ENCODE measurements at places on chromosomes 3 and 15.
A peak's percentile ranks its signal among the peaks of the same experiment; 100 is the strongest.

GRCh38 chr3:149258298-149258697, 36.7 kb upstream of the CP start:
- DNase-seq, result no peak

DNA sequence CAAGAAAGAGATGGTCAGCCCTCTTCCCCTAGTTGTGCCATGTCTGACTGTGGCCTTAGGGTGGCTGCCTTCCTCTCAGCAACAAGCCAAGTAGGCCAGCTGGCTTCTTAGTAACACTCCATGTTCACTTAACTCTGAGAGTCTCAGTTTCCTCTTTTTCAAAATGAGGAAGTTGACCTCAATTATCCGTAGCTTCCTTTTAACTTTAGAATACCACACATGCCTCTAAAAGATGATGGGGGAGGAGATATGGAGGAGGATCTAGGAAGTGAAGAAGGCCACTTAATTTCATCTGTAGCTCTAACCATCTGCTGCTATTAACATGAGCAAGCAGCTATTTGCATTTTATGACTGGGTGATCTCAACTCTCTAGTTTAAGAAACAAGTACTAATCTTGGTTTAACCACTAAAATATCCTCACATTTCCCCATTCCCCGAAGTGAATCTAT, 32.9 kb downstream of the CD200R1L start:
- peak; percentile 78 for DNase-seq

DNA sequence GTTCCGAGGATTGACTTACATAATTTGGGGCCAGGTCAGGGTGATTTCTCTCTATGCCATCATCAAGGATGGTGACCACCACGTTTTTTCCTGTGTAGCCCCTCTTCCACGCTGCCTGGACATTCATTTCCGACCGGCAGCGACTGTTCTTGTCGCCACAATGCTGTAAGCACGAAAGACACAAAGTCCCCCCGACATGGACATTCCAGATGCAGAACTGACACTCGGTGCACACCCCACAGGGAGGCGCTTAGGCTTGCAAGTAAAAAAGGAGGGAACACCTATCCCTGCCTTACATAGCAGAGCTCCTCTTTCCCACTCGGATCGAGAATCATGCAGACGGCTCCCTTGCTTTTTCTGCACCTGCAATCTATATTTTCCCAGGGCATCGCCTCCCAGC, 58.2 kb downstream of the PCSK6 start:
- no peak for DNase-seq

DNA sequence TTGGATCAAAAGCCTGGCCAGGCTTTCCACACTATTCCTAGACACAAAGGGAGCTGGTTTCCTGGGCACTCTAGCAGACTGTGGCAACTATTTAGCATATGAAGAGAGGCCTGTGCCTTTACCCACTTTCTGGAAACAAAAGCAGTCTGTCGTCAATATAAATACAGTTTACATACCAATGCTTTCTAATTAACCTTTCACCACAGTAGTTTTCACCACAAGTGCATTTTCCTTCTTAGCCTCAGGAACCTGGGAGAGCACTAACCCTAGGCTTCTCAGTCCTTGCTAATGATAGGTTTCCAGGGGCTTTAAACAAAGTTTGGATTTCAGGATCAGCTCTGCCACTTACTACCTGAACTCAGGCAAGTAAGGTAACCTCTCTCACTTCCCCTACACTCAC, 499.1 kb downstream of the MAGI1 start:
- no peak for DNase-seq

DNA sequence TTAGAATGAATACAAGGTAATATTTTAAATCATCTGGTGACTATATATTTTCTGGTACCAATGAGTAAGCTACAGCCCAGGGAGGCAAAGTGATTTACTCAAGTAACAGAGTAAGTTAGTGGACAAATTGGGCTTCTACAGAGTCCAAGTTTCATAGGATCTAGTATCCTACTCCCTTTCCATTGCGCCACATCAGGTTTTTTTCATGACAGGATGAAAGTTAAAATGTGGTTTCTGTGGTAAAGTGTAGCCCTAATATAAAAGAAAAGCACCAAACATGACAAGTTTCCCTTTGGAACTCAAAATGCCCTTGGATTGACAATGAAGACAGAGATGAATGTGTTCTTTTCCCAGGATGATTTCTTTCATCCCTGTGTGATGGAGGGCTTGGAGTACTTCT, 350.8 kb upstream of the ZNF385D start:
- DNase-seq, result peak; percentile 58

GRCh38 chr15:57586661-57587424, 4.9 kb upstream of the MYZAP start:
- DNase-seq, result no peak

DNA sequence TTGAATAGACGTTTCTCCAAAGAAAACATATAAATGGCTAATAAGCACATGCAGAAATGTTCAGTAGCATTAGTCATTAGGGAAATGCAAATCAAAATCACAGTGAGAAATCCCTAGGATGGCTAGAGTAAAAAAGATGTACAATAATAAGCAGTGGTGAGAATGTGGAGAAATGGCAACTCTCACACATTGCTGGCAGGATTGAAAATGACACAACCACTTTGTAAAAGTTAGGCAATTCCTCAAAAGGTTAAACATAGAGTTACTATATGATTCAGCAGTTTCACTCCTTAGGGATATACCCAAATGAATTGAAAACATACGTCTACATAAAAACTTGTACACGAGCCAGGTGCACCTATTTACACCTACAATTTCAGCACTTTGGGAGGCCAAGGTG, 108.7 kb downstream of the ITPR1 start:
- no peak for DNase-seq

- DNase-seq, result no peak
Measured at GRCh38 chr15:69561071-69561784, 108.6 kb downstream of the RPLP1 start.

DNA sequence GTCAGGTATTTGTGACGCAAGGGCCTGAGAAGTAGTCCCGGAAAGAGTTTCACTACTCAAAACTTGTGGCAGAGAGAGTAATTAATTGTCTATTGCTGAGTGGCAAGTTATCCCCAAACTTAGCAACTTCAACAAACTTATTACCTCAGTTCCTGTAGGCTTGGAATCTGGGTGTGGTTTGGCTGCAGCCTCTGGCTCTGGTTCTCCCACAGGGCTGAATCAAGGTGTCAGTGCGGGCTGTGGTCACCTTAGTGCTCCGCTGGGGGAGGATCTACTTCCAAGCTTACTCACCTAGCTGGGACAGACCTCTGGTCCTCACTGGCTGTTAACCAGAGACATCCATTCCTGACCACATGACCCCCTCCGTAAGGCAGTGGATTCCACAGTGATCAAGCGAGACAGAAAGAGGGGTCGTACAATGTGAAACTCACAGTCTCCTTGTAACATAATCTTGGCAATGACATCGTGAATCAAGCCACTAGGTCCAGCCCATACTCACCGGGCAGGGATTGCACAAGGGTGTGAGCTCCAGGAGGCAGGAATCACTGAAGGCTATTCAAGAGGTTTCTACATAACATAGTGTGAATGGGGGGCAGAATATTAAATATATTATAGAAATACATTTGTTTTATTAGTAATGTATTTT, 138.3 kb downstream of the RYR3 start:
- no peak for DNase-seq

GRCh38 chr3:168250415-168250861, 154.7 kb upstream of the GOLIM4 start:
- DNase-seq, result no peak

GRCh38 chr3:46987743-46988401, 8.4 kb downstream of the NBEAL2 start:
- DNase-seq, result peak; percentile 26

GRCh38 chr3:192434186-192434585, 293.2 kb downstream of the FGF12 start:
- DNase-seq, result no peak

DNA sequence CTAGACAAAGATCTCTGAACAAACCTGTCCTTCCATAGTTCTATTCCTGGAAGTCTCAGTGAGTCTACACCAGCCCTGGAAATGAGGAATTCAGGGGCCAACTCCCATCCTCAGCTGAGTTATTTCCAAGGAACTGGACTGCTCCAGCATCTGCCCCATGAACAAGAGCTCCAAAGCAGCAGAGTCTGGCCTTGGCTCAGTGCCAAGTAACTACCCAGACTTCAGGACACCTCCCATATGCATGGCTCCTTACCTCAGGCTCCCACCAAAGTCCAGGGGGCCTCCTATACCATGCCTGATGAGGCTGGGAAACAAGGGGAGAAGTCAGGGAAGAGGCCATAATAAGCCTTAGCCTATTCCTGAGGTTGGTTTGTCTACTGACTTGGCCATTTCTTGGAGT, 45.0 kb downstream of the FAIM start:
- DNase-seq, result no peak

DNA sequence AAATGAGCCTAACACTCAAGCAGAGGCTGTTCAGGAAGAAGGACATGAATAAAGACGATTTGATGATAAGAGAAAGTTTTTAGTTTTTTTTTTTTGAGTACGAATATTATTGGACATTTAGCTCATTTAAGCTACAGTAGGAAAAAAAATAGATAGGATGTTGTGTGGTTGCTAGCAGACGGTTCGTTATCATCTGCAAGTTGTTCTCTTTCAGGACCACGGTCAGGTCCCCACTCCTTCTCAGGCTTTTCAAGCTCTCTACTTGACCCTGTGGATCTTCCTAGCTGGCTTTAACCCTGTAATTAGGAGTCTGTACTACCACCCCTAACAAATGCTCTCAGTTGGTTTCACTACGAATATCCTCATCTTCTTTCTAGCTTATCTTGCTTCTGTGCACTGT, 1.1 kb downstream of the KCNH8 start:
- DNase-seq, result peak; percentile 11

GRCh38 chr3:14391033-14391432, 11.4 kb upstream of the SLC6A6 start:
- DNase-seq, result peak; percentile 65

DNA sequence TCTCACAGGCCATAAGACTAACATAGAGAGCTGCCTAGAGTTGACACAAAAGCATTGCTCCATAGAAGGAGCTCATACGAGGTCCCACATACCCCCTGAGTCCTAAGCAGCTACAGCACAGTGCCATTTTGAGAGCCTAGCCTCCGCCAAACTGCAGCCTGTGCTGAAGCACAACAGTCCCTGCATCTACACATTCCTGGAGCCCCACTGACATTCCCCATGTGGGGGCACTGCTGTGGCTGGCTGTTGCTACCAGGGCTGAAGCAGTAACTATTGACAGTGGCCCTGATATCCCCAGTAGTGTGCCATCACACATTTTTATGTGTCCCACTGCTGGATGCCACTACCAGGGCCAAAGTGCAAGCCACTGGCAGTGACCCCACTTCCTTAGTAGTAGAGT, 80.3 kb downstream of the CERS3 start:
- no peak for DNase-seq

- no peak for DNase-seq
Measured at GRCh38 chr15:69736161-69736560, 283.5 kb downstream of the RPLP1 start.

DNA sequence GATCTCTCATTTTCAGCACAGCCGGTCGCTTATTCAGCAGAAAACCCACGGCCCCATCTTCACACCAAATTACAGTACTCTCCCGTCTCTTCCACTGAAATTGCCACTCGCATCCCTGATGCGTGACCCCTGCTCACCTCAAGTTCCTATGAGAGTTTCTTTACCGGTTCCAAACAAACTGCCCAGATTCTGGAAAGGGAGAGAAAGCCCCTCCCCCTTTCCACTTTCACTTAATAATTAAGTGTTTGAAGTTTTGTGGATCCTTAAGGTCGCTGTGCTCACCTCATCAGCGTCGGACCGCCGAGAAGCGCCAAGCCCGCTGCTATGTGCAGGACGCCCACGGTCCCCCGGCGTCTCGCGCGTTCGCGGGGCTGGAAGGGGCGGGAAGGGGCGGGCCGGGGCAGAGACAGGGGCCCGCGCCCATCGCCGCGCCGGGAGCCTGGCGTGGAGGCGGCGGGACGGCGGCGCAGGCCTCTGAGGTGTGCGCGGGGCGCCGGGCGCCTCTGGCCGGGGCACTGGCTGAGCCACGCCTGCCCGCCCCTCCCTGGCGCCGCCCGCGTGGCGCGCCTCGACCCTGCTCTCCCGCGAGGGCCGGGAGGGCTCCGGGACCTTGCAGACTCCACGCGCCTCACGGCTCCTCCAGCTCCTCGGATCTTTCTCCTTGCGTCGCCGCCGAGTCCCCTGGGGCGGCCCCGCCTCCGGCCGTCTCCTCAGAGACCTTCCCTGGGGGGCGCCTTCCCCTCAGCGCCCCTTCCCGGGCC, at the start of gene GPR156:
Gene GPR156 (minus strand): TSS at position 476 of the 761 bp plus-strand sequence. CDS start 41,124 bp downstream, outside the sequence.
- peak; percentile 23 for DNase-seq
